ENCODE measurements at places on chromosomes 7 and 10.

- H3K4me3 ChIP-seq = no peak overlapping the region
- H3K27me3 ChIP-seq = no peaks in the 10 kb centered on the region
- H3K27ac ChIP-seq = peak overlapping the region; percentile 36
- H3K4me1 ChIP-seq = peaks cover 47% of the 10 kb centered on the region
- no peak for DNase-seq
- no peaks in the 10 kb centered on the region for H3K36me3 ChIP-seq
Observed at GRCh38 chr10:63238501-63238900, 105.4 kb downstream of the NRBF2 start.

DNA sequence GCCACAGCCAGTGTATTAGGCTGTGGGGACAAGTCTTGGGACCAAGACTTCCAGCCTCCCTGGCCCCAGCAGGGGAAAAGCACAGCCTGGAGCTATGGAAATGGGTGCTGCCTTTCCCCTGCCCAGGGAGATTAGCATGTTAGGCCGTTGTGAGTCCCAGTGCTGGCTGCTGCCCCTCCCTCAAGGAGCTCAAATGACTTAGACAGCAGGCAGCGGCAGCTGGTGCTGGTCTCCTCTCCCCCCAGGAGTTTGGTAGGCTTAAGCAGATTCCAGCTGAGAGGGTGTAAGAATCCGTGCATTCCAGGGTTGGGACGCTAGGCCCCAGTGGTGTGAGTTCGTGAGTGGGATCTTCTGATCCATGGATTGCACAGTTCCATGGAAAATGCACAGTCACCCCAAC is 301.5 kb upstream of the PHF14 start:
- peaks cover 11% of the 10 kb centered on the region for H3K27me3 ChIP-seq
- H3K36me3 ChIP-seq = no peaks in the 10 kb centered on the region
- H3K4me1 ChIP-seq = 0 out of 2 replicates have a peak, but pooled peaks cover 2% of the 10 kb centered on the region
- no peak overlapping the region for H3K27ac ChIP-seq

DNA sequence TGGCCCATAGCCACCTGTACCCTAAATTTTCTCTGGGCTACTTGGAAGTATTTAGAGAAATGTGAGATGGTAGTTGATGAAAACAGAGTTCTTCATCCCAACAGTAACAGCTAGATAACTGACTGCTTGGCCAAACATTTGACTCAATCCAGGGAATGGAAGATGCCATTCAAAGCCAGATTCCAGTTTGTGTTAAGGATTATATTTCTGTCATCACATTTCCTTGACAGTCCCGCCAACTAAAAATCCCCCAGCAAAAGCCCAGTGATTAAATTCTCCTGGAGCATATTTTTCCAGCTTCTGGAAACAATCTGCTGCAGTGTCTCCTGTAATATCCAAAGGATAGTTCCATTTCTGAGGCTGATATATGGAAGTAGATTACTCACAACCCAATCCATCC is 45.4 kb upstream of the PTN start:
- no peak overlapping the region for H3K27ac ChIP-seq
- DNase-seq = no peak
- H3K27me3 ChIP-seq = peaks cover 10% of the 10 kb centered on the region
- peaks cover 34% of the 10 kb centered on the region for H3K4me1 ChIP-seq
- H3K4me3 ChIP-seq = no peak overlapping the region

GRCh38 chr10:129725482-129725881 is 238.6 kb downstream of the EBF3 start:
- H3K4me3 ChIP-seq = no peak overlapping the region
- no peak overlapping the region for H3K27ac ChIP-seq
- H3K36me3 ChIP-seq = peaks cover 34% of the 10 kb centered on the region
- peaks cover 6% of the 10 kb centered on the region for H3K4me1 ChIP-seq
- no peaks in the 10 kb centered on the region for H3K27me3 ChIP-seq
- DNase-seq = no peak

- H3K4me1 ChIP-seq = peaks cover 15% of the 10 kb centered on the region
- H3K27me3 ChIP-seq = no peaks in the 10 kb centered on the region
- no peak for DNase-seq
Observed at GRCh38 chr7:148901178-148901577, 17.1 kb upstream of the EZH2 start.

GRCh38 chr10:130807721-130808120 is 503.8 kb downstream of the TCERG1L start:
- no peaks in the 10 kb centered on the region for H3K27me3 ChIP-seq
- H3K4me3 ChIP-seq = no peak overlapping the region
- H3K4me1 ChIP-seq = no peaks in the 10 kb centered on the region

GRCh38 chr7:125084196-125084595 is 154.6 kb upstream of the POT1 start:
- no peaks in the 10 kb centered on the region for H3K36me3 ChIP-seq
- no peaks in the 10 kb centered on the region for H3K27me3 ChIP-seq
- DNase-seq = no peak
- H3K4me1 ChIP-seq = peaks cover 5% of the 10 kb centered on the region

GRCh38 chr7:146864644-146865043 is 748.0 kb downstream of the CNTNAP2 start:
- H3K36me3 ChIP-seq = no peaks in the 10 kb centered on the region
- H3K4me1 ChIP-seq = peaks cover 4% of the 10 kb centered on the region
- no peak overlapping the region for H3K27ac ChIP-seq
- H3K27me3 ChIP-seq = no peaks in the 10 kb centered on the region

DNA sequence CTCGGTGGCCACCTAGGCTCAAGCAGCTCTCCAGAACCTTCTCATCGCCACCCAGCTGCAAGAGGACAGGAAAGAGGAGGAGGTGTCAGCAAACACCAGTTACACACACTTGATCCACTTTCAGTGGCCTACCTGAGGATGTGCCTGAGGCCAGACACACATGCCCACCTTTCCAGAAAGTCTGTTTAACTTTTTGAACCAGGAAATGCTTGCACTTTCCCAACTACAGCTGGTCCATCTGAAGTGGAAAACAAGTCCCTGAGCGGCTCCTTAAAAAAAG is 15.7 kb upstream of the CYREN start:
- H3K4me1 ChIP-seq = no peaks in the 10 kb centered on the region
- H3K27ac ChIP-seq = no peak overlapping the region
- no peak overlapping the region for H3K4me3 ChIP-seq

DNA sequence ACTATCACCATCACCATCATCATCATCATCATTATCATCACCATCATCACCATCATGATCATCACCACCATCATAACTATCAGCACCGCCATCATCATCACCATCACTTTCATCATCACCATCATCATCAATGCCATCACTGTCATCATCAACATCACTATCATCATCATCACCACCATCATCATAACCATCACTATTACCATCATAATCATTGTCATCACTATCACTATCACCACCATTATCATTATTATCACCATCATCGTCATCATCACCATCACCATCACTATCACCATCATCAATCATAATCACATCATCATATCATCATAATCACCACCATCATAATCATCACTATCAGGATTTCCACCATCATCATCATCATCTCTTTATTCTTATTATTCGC is 20.6 kb downstream of the INSIG1 start:
- no peak overlapping the region for H3K4me3 ChIP-seq
- H3K27ac ChIP-seq = no peak overlapping the region
- no peaks in the 10 kb centered on the region for H3K36me3 ChIP-seq
- H3K4me1 ChIP-seq = no peaks in the 10 kb centered on the region
- DNase-seq = no peak

DNA sequence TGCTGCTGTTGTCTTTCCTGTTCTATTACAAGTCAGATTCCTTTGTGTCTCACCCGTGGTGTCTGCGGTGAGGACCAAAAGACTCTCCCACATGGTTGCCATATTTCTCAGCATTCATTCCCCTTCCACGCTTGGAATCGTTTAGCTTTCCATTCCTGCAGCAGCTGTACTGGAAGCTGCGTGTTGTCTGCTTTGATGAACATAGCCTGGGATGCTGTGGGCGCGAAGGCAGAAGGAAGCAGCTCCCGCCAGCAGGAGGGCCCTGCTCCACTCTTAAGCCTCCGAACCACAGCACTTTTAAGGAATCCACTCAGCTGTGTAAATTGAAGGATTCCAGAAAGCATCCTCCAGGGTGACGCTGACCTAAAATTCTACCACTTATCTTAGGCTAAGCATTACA is 303.6 kb upstream of the PITRM1 start:
- H3K27ac ChIP-seq = no peak overlapping the region
- H3K27me3 ChIP-seq = no peaks in the 10 kb centered on the region
- no peak overlapping the region for H3K4me3 ChIP-seq

GRCh38 chr7:28191751-28192150 is 11.2 kb upstream of the JAZF1 start:
- peaks cover 2% of the 10 kb centered on the region for H3K27me3 ChIP-seq
- no peak for DNase-seq
- no peak overlapping the region for H3K27ac ChIP-seq
- no peak overlapping the region for H3K4me3 ChIP-seq
- H3K36me3 ChIP-seq = no peaks in the 10 kb centered on the region

- H3K4me1 ChIP-seq = 0 out of 2 replicates have a peak, but pooled peaks cover 5% of the 10 kb centered on the region
- no peak for DNase-seq
- no peaks in the 10 kb centered on the region for H3K27me3 ChIP-seq
- no peaks in the 10 kb centered on the region for H3K36me3 ChIP-seq
- no peak overlapping the region for H3K4me3 ChIP-seq
- no peak overlapping the region for H3K27ac ChIP-seq
Observed at GRCh38 chr7:45869426-45869825, 3.5 kb downstream of the CCDC201 start.

- H3K4me1 ChIP-seq = no peaks in the 10 kb centered on the region
- H3K4me3 ChIP-seq = no peak overlapping the region
- no peak overlapping the region for H3K27ac ChIP-seq
- H3K36me3 ChIP-seq = peaks cover 8% of the 10 kb centered on the region
- no peaks in the 10 kb centered on the region for H3K27me3 ChIP-seq
Observed at GRCh38 chr7:128814499-128814898, 15.7 kb upstream of the FLNC start.

DNA sequence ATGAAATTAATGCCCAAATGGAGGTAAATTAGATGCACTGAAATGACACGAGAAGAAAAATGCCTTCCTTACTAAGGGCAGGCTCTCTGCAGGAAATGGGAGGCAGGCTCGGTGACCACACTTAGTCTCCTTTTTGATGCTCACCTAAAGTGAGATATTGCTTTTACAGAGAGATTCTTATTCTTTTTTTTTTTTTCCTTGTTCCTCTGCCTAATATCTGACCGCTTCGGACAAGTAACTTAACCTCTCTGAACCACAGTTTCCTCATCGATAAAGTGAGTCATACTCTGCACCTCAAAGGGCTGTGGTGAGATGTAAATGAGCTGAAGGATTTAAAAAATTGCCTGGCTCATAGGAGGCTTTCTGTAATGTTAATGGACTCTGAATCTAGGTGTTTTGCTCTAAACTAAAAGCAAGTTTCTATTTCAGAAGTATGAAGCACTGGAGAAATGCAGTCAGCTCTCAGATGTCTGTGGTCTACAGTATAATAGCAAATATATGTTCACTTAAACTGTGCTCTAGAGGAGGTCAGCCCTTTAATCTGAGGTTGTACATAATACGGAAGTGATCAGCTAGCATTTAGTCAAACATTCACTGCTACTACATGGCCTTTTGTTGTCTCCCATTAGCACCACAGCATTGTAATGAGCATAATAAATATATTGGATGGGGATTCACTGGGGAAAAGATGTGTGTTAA is 23.2 kb downstream of the NKX2-3 start:
- no peak for DNase-seq
- peaks cover 22% of the 10 kb centered on the region for H3K4me1 ChIP-seq
- H3K27ac ChIP-seq = no peak overlapping the region
- peaks cover 16% of the 10 kb centered on the region for H3K27me3 ChIP-seq
- no peak overlapping the region for H3K4me3 ChIP-seq

GRCh38 chr10:89421018-89421476 is 6.7 kb downstream of the IFIT5 start:
- DNase-seq = no peak
- peaks cover 21% of the 10 kb centered on the region for H3K4me1 ChIP-seq
- peaks cover 6% of the 10 kb centered on the region for H3K27me3 ChIP-seq

DNA sequence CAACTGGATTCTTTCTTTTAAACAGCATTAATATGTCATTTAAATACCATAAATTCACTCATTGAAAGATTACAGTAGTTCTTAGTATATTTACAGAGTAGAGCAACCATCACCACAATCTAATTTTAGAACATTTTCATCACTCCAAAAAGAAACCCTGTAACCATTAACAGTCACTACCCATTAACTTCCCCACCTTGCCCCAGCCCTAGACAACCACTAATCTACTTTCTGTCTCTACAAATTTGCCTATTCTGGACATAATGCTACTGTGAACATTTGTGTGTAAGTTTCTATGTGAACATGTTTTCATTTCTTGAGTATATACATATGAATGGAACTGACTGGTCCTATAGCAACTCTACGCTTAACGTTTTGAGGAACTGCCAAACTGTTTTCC is 42.4 kb downstream of the P4HA1 start:
- DNase-seq = no peak
- H3K4me1 ChIP-seq = no peaks in the 10 kb centered on the region
- H3K27ac ChIP-seq = no peak overlapping the region
- peaks cover 55% of the 10 kb centered on the region for H3K36me3 ChIP-seq

DNA sequence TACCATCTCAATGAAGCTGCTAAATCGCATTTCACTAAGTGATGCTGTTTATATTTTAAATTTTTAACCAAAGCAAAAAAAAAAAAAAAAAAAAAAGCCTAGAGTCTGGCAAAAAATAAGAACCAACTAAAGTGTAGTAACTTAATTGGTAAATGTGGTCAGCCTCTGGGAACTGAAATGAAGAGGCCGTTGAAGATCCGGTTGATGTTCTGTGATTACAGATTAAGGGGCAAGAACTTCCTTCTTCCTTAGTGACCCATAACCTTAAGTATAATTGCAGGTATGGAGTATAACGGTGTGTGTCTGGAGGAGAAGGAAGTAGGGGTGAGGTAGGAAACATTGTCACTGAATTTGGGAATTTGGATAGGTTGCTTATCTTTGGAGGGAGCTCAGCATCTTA is 7.7 kb upstream of the SRGN start:
- no peak for DNase-seq
- no peak overlapping the region for H3K4me3 ChIP-seq
- H3K27me3 ChIP-seq = no peaks in the 10 kb centered on the region
- peaks cover 7% of the 10 kb centered on the region for H3K4me1 ChIP-seq
- no peak overlapping the region for H3K27ac ChIP-seq
- no peaks in the 10 kb centered on the region for H3K36me3 ChIP-seq

GRCh38 chr7:107499731-107500130 is 29.9 kb downstream of the GPR22 start:
- no peak overlapping the region for H3K27ac ChIP-seq
- peaks cover 7% of the 10 kb centered on the region for H3K36me3 ChIP-seq
- no peak for DNase-seq
- no peaks in the 10 kb centered on the region for H3K27me3 ChIP-seq
- peaks cover 6% of the 10 kb centered on the region for H3K4me1 ChIP-seq
- no peak overlapping the region for H3K4me3 ChIP-seq

GRCh38 chr10:17472481-17473227 is 18.3 kb upstream of the ST8SIA6 start:
- peaks cover 17% of the 10 kb centered on the region for H3K4me1 ChIP-seq
- DNase-seq = no peak
- no peaks in the 10 kb centered on the region for H3K27me3 ChIP-seq

DNA sequence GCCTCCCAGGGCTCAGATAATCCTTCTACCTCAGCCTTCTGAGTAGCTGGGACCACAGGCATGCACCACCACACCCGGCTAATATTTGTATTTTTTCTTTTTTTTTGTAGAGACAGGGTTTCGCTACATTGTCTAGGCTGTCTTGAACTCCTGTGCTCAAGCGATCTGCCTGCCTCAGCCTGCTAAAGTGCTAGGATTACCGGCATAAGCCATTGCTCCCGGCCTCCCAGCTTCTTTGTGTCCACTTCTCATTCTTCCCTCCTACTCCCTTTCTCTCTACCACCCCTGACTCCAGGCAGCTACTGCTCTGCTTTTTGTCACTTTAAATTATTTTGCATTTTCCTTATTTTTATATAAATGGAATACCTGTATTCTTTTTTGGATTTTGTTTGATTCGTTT is 83.4 kb downstream of the PALS2 start:
- H3K36me3 ChIP-seq = peaks cover 10% of the 10 kb centered on the region
- no peak overlapping the region for H3K4me3 ChIP-seq
- no peaks in the 10 kb centered on the region for H3K27me3 ChIP-seq
- H3K4me1 ChIP-seq = peaks cover 13% of the 10 kb centered on the region
- no peak for DNase-seq
- H3K27ac ChIP-seq = peak overlapping the region; percentile 50

All from WTC11 (cell line).